Purkinje cell (primary cell): ENCODE measurements at places on chromosomes 4 and X. TPM values are rescaled to one million over a fixed set of nuclear protein-coding genes. Genes with fewer than 3 reads are reported as not detected.

The ART3 gene
- 1.5 and 4.1 TPM in 2 replicates for polyA plus RNA-seq

The TLR6 gene
- polyA plus RNA-seq: 0.44 TPM in 1 of 2 replicates, not detected in the other

The STAP1 gene
- not detected in 2 replicates for polyA plus RNA-seq

The GPRASP3 gene
- polyA plus RNA-seq: 15.6 and 17.8 TPM in 2 replicates

The MMRN1 gene
- polyA plus RNA-seq: not detected in 2 replicates

The EDA2R gene
- polyA plus RNA-seq: not detected in 2 replicates

The CYLC1 gene
- polyA plus RNA-seq: not detected in 2 replicates

The IQCM gene
- polyA plus RNA-seq: not detected in 2 replicates

The ATP1B4 gene
- polyA plus RNA-seq: not detected in 2 replicates

The PDGFRA gene
- polyA plus RNA-seq: 0.94 and 1.2 TPM in 2 replicates

The GPR34 gene
- polyA plus RNA-seq: 1.0 and 2.6 TPM in 2 replicates

The VCX2 gene
- polyA plus RNA-seq: not detected in 2 replicates
